Activated CD8-positive, alpha-beta memory T cell treated with anti-CD3 and anti-CD28 coated beads for 1 hour (primary cell): ENCODE measurements at places on chromosomes 13 and 19.

DNA sequence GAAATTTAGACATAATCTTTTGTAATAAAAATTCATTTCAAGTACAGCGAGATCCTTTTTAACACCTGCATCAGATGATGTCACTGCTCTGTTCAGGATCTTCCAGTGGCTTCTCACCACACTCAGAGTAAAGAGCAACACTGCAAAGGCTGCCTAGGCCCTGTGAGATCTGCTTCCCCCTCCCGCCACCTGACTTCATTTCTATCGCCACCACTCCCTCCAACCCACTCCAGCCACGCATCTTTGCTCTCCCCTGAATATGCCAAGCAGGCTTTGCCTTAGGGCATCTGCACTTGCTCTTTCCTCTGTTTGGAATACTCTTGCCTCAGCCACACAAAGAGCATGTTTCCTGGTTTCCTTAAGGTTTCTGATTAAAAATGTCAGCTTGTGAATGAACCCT lies 58.3 kb downstream of the MBNL2 start:
- no peak for DNase-seq

DNA sequence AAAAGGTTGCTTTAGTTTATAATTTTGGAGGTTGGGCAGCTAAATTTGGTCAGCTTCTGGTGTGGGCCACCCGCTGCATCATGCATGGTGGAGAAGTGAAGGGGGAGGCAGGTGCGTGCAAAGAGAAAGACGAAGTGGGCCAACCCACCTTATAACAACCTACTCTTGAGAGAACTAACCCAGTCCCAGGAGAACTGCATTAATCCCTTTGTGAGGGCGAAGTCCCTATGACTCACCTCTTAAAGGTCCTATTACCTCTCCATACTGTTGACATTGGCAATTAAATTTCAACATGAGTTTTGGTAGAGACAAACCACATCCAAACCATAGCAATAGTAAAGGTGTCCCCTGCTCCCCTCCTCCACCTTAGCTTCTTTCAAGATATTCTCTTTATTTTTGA lies 7.7 kb upstream of the FGF9 start:
- DNase-seq = no peak

GRCh38 chr19:47697863-47698609 lies 15.2 kb upstream of the EHD2 start:
- peak; percentile 27 for DNase-seq

GRCh38 chr19:39617745-39618144 lies 15.4 kb downstream of the LGALS13 start:
- no peak for DNase-seq

GRCh38 chr13:52786766-52787165 lies 47.1 kb upstream of the CNMD start:
- DNase-seq = no peak

DNA sequence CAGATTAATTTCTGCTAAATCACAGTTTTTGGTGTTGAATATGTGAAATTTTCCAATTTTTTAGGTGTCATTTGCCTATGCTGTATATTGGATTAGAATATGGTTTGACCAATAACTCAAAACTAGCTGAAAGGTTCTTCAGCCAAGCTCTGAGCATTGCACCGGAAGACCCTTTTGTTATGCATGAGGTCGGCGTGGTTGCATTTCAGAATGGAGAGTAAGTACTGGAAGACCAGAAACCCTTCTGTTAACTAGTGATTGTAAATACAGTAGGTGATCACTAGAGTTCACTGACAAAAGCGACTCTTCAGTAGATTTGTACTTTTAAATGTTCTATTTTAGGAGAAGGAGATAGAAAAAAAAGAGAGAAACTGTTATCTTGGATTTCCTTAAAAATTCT lies 22.3 kb downstream of the CDC16 start:
- no peak for DNase-seq

DNA sequence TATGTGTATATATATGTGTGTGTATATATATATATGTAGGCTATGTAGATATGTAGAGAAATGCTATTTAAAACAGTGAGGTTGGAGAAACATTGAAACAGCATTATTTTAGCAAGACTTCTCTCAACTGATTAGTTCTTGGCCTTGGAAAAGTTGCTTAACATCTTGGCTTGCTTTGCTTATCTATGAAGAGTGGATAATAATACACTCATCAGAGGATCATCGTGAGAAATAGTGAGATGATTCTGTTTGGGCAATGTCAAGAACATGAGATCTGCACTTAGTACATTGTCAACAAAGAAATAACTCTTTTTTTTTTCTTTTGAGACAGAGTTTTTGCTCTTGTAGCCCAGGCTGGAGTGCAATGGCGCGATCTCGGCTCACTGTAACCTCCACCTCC lies 128.3 kb downstream of the KLF5 start:
- DNase-seq = no peak

- no peak for DNase-seq
Observed at GRCh38 chr19:48686088-48686487, 9.7 kb upstream of the FUT2 start.

DNA sequence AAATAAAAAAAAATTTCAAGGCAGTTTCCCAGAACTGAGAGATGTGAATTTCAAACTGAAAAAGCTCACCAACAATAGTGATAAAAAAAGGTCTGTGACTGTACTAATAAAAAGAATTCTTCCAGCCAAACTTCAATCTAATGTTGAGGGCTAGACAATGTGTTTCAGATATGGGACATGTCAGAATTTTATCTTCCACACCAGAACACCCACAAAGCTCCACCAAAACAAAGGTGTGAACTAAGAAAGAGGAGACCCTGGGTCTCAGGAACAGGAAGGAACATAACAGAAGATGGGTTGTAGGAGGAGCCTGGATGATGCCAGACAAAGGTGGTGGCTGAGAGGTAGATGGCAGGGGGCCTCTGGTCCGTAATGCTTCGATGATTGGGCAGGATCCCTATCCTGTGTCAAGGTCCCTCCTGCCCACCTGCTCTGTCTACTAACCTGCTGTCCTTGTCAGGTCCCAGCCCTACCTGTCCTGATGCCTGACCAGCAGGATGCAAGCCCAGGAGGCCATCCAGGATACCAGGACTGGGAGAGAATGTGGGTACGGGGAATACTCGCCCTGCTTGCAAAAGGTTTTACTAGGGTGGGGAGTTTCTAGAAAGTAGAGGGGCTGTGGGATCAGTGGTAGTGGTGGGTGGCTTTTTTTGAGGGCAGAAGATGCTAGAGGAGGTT lies 4.5 kb downstream of the MZF1 start:
- DNase-seq = no peak

DNA sequence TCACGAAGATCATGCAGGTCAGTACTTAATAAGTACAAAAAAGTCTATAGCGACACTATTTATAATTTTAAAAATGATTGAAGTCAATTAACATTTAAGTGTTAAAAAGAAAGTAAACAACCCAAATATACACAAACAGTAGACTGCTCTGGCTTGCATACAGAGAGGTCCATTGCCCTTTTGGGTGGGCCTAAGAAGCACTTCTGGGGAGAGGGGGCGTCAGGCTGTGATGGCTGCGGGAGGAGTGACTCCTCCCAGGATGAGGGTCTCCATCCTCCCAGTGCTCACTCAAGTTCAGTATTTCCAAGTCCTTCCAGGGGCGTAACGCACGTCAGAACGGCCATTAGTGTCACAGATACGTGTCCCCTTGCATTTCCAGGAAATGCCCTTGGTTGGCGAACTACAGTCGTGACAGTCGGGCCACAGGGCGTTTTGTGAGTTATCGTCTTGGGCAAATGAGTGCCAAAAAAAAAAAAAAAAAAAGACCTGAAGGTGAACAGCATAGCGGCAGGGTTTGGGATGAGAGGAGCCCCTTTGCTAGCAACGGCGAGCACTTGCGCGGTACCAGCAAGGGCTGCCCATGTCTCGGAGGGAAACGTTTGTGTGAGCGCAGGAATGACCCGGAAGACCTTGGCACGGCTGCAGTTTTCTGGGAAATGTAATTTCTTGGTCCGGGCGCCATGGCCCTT lies at the start of gene SCGB2B2:
Gene SCGB2B2 (minus strand): TSS at position 463 of the 689 bp plus-strand sequence. CDS start 82,596 bp downstream, outside the sequence.
- DNase-seq = no peak

- DNase-seq = no peak
Observed at GRCh38 chr13:39672378-39673132, 17.1 kb downstream of the COG6 start.

GRCh38 chr19:41706741-41707501 lies 1.5 kb upstream of the CEACAM5 start:
- DNase-seq = peak; percentile 51

GRCh38 chr13:51237386-51237785 lies 15.2 kb downstream of the FAM124A start:
- no peak for DNase-seq

GRCh38 chr13:38008636-38009035 lies 139.1 kb upstream of the TRPC4 start:
- DNase-seq = no peak

DNA sequence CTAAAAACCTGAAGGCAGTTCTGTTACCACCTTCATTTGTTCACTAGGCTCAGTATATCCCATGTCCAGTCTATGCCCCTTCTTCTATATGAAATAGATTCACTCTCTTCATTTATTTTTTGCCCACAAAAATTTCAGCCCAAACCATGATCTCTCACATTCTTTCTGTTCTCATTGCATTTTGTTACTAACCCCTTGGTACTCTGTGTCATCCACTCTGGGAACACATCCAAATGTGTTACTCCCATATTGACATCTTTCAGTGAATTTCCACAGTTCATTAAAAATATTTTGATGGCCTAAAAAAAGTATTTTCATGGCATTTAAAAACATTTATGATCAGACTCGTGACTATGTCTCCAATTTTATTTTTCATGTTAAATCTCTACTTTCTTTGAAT lies 378.9 kb downstream of the SLITRK1 start:
- no peak for DNase-seq

DNA sequence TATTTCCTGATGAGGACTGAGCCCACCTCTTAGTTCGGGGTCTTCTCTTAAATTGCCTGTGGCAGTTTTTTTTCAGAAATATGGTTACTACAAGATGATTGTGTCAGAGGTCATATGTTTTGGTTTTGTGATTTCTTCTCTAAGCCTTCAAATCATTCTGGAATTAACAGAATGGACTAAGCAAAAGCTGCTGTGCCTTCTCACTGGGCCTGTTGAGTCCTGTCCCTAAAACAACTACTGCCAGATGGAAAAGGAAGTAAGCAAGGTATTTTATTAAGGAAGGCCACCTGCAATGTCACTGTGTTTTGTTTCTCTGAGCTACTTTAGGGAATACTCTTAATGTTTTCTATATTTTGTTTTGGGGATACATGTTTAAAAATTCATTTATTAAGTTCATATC lies 470.8 kb downstream of the PCDH20 start:
- DNase-seq = no peak

- no peak for DNase-seq
Observed at GRCh38 chr13:86960876-86961275, 710.3 kb upstream of the SLITRK5 start.

DNA sequence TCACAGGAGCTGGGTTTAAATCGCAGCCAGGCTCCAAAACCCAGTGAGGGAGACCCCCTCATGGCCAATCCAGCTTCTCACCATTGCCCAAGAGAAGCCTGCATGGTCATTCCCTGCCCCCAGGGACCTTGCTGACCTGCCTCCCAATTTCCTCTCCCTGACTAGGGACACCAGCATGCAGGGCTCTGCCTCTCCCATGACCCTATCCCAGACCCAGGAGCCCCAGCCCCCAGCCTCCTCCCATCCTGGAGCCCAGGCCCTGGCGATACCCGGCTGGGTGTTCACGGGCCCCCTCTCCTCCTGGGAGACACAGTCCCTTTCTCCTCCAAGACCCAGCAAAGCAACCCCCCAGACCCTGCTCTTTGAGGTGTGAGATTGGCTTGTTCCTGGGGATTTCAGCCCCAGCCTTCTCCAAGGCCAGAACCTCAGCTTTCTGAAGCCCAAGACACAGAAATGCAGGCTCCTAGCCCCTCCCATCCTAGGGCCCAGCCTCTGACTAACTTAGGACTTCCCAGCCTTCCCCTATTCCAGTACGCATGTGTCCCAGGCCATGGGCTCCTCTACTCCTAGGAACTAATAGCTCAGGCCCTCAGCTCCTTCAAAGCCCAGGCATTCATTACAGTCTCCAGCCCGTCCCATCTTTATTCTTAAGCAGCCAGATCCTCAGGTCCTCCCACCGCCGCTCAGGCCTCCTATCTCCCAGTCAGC lies 1.1 kb downstream of the GYS1 start:
- no peak for DNase-seq

DNA sequence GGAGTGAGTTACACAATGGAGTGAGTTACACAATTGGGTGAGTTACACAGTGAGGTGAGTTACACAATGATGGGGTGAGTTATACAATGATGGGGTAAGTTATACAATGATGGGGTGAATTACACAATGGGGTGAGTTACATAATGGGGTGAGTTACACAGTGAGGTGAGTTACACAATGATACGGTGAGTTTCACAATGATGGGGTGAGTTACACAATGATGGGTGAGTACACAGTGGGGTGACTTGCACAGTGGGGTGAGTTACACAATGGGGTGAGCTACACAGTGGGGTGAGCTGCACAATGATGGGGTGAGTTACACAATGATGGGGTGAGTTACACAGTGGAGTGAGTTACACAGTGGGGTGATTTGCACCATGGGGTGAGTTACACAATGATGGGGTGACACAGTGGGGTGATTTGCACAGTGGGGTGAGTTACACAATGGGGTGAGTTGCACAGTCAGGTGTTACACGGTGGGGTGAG lies 52.5 kb upstream of the GAS6 start:
- DNase-seq = no peak

DNA sequence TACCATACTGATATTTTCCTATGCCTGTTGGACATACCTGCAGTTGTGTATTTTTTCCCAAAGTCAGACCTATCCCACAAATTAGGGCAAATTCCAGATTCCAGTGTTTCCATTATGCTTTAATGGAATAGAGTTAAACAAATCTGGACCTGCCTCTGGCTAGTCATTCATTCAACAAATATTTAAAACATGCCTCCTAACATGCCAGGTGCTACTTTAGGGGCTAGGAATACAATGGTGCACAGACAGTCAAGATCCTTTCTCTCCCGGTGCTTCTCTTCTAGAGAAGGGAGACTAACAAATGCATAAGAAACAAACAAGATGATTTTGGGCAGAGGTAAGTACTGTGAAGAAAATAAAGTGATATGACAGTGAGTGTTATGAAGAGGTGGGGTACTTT lies 7.5 kb upstream of the WDFY2 start:
- DNase-seq = no peak

- no peak for DNase-seq
Observed at GRCh38 chr13:94717916-94718315, 5.6 kb upstream of the SOX21 start.

GRCh38 chr19:38429055-38429810 lies 3.2 kb upstream of the RASGRP4 start:
- no peak for DNase-seq

DNA sequence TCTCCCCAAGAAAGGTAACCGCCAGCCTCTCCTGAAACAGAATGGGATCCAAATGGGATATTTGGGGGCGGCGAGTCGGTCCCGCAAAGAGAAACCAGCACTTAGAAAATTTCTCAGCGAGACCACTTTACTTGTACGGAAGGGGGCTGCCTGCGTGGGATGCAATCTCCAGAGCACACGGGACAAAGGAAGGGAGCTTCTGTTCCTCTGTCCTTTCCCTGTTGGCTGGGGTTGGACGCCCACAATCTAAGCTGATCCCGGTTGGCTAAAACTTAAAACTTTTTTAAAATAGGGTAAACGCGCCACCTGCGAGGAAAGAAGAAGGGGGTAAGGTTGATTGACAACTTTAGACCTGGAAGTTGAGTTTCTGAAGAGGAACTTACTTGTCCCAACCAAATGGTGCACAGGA lies 826 bp upstream of the BSG start:
- no peak for DNase-seq
